Activated CD4-positive, alpha-beta memory T cell treated with anti-CD3 and anti-CD28 coated beads for 36 hours (primary cell): ENCODE measurements at places on chromosomes 6 and 20. TPM values are rescaled to one million over a fixed set of nuclear protein-coding genes. Genes with fewer than 3 reads are reported as not detected.

MAK gene
- total RNA-seq: 0.87 TPM

POU3F2 gene
- total RNA-seq: not detected

NMBR gene
- not detected for total RNA-seq

GNL1 gene
- 95.8 TPM for total RNA-seq

ADGRG6 gene
- 0.12 TPM for total RNA-seq

SLC17A2 gene
- not detected for total RNA-seq

PROKR2 gene
- total RNA-seq: not detected

PSORS1C2 gene
- not detected for total RNA-seq

UBE2C gene
- total RNA-seq: 196 TPM

HAO1 gene
- not detected for total RNA-seq

SLC44A4 gene
- 0.17 TPM for total RNA-seq

HUS1B gene
- total RNA-seq: 1.5 TPM

THEMIS gene
- total RNA-seq: 9.5 TPM

EYA2 gene
- not detected for total RNA-seq

ARFRP1 gene
- total RNA-seq: 58.4 TPM

ESF1 gene
- 17.9 TPM for total RNA-seq

SLC22A2 gene
- not detected for total RNA-seq

OPRL1 gene
- 0.71 TPM for total RNA-seq
